ENCODE measurements at places on chromosomes 2 and 18.

DNA sequence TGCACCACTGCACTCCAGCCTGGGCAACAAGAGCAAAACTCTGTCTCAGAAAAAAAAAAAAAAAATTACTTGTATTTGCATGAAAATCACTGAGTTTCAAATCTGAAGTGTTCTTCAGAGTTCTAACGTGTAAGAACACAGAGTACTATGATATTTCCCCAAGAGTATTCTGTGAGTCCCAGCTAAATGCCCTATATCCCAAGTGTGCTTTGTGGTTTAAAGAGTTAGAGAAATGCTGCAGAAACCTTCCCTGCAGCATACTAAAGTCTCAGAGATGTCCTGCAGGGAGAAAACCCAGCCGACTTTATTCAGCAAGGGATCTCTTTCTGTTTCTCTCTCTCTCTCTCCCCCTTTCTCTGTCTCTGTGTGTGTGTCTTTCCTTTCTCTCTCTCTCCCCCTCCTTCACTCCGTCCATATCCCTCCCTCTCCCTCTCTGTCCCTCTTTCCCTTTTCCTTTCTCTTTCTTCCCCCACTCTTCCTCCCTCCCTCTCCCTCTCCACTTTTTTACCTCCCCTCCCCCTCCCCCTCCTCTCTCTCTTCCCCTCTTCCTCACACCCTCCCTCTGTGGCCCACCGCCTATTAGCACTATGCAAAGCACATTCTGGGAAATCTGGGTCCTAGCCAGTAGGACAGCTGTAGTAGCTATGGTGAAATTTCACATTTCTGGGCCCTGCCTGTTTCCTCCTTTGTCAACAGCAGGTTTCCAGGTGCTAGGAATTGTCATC, 54.2 kb downstream of the ACTR2 start:
- no peak for DNase-seq

DNA sequence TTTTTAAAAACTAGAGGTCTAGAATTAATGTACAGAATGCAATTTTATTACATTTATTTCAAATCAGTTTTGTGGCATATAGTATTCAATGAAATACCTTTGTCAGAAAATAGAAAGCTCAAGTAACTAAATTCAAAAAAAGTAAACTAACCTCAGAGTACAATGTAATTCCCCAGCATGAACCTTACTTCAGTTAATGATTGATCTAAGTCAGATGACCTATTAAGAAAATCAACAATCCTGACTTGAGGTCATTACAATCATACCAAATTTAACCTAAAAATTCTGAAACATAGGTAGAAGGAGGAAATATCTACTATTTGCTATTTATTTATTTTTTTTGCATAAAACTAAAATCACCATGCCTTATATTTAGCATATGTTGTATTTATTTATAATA, 142.9 kb downstream of the CCDC102B start:
- no peak for DNase-seq

DNA sequence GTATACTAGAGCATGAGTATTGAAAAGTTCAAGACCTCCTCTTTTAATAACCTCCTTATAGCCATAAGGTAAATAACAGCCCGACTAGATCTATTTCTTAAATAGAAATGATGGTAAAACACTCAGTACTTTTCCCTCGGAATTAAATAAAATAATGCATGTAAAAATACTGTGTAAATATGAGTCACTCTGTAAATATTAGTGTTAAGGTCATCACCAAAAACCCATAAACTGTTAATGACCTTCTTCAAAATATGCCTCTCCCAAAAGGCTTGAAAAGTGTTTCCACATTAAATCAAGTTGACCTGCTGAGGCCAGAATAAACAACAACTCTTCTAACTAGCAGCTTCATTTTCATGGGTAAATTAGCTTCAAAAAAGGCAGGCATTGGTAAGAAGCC, 25.3 kb upstream of the BZW1 start:
- no peak for DNase-seq

- DNase-seq = no peak
Measured at GRCh38 chr2:179861416-179862067, at the start of gene ZNF385B. ZNF385B (minus strand) TSS chr2:179861612.

DNA sequence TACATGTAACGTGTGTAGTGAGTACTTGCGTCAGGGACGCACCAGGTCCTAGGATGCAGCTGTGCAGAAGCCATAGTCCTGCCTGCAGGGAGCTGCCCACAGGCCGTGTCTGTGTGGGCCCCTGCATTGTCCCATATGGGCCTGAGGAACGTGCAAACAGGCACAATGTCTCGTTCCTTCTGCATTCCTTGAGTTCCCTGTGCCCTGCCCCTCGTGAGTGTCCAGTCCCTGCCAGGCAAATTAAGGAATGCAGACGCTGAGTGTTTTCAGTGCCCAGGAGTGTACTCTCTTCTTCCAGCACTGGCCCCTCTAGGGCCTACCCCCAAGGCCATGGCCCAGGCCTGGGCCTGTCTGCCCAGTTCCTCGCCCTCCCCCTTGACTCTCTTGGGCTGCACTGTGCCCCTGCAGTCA, 61.8 kb downstream of the FAM168B start:
- DNase-seq = no peak

DNA sequence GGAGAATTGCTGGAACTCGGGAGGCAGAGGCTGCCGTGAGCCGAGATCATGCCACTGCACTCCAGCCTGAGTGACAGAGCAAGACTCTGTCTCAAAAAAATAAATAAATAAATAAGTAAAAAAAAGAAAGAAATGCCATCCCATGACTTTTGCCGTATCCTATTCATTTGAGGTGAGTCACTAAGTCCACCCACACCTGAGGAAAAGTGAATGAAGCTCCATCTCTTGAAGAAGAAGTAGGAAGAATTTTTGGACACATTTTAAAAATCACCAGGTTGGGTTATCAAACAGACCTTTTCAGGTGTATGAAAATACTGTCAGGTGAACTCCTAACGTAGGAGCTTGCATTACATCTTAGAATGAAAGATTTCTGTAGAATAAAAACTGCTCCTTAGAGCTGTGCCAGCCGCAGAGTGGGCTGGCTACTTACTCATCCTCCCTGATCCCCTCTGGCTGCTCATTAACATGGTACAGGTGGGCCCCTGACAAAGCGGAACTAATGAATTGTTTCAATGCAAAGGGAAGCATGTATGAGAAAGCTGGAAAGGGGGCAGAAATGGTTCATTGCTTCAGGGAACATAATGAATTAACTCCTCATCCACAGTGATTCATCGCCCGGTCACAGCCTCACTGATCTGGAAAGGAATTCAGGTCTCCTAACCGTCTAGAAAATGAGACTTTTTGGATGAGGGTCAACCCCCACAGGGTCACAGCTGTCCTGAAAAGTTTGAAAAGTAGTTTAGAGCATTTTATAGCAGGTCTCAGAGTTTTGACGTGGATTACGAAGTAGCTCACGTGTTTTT, 191.4 kb downstream of the SPP2 start:
- peak; percentile 82 for DNase-seq

DNA sequence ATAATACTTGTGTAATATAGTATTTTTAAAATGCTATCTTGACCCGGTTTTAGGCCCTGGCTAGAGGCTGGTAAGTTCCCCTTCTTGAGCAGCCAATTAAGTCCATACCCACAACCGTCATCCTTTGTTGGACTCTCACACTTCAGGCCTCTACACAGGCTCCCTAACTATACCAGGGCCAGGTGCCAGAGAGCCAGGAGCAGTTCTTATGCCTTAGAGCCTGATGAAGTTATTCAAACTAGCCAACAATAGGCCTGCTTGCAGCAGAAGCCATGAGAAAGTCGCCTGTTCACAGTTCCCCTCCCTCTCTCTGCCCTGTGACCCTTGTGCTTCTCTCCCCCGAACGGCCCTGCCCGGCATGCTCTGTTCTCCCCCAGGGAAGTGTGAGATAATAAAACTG, 454.2 kb upstream of the KLHL29 start:
- no peak for DNase-seq

- no peak for DNase-seq
Measured at GRCh38 chr18:54130631-54131030, 93.8 kb downstream of the MBD2 start.

GRCh38 chr2:11467129-11467649, 1.2 kb upstream of the E2F6 start:
- DNase-seq = no peak

DNA sequence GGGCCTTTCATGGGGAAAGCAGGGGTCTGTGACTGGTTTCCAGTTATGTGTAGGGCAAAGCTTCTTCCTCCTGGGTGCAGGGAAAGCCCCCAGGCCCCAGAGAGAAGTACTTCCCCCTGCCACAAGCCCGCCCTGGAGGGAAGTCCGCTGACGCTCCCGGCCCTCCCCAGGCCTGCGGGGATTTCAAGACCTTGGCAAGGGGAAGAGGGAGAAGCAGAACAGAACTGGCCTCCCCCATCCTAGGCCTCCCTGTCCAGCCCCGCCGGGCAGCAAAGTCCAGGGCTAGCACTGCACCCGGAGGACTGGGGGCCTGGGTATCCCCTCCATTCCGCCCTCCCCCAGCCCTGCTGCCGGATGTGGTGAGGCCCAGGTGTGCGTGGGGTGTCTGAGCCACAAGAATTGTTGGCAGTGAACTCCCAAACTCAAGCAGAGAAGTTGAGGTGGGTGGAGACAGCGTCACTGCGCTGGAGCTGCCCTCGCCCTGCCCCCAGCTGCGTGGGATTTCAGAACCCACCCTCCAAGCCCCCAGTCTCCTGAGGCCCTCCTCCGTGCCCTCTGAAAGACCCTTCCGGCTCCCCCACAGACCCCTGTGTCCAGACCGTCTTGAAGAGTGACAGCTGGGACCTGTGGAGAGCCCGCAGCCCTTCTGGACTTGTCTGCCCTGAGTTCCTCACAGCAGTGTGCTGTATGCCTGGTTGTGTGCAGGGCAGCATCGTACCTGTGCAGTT, 1.1 kb upstream of the DUSP2 start:
- no peak for DNase-seq

DNA sequence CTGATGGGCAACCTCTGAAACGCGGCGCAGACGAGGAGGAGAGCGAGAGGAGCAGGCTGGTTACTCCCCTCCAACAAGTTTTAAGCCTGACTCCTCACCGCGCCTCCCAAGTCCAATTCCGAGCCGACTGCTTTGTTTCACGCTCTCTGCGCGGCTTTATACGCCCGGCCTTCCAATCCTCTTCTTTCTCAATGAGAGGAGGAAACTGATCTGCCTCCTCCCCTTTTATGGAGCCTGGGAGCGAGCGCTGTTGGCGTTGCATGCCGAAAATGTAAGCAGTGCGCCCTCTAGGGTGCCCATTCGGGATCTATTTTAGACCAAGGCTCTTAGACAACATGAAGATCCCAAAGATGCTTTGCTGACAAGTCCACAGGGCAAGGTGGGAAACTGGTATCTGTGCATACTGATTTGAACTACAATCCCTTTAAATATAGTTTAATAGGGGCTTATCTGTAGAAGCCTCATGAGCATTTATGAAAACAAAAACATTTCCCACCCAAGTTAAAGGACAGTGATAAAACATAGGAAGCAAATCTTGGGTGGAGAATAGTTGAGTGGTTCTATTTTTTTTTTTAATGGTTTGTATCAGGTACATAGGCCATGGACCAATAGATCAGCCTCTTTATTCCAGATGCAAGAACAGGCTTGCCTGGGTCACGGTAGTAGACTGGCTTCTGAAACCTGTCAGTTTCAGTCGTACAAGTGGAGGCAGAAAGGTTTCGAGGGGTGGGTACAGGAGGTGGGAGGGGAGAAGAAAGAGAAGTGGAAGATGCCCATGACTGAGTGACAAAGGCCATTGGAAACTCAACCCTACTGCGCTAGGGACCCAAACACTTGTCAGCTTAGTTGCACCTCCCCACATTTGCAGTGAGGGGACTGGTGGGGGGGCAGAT, at the start of gene RND3:
Gene RND3, minus strand, starts transcription at position 131 of the 893 bp plus-strand sequence. CDS start 250 bp downstream, outside the sequence.
- peak; percentile 98 for DNase-seq

DNA sequence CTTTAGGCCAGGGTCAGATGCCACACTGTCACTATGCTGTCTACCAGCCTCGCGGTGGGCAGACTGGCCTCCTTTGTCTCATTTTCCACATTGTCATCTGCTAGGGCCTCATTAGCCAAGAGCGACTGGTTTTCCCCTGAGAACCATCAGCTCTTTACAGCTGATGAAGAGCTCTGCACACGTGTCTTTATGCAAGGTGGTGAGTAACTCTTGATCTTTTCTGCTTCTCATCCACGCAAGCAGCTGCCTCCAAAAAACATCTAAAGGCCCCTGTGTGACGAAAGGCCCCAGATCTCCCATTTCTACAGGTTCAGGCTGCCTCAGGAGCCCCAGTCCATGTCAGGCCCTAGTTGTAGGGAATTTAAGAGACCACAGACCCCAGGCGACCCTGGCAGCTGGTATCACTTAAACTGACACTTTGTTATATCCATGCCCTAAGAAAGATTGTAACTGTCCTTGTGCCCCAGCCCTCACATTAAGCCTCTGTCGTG, 52.9 kb downstream of the DPYSL5 start:
- no peak for DNase-seq

DNA sequence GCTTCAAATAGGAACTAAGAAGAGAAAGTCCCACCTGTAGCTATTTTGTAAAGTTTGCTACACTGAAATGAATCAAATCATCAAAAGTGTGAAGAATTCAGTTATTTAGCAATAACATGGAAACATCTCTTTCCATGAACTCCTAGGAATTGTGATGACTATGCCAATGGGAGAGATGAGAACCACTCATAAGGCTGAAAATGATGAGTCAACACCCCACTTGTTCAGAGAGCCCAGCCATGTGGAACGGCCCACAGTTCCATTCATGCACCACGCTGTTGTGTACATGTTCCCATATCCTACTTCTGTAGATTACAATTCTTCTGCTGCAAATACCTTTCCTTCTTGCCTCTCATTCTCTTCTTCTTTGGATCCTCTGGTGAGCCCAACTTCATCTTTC, 645.5 kb upstream of the ID2 start:
- DNase-seq = no peak

Measured in HS-5 (cell line).